Stimulated activated CD4-positive, alpha-beta T cell treated with anti-CD3 and anti-CD28 coated beads, Interleukin-2, amount 100 ng/mL, for 4 hours (primary cell): ENCODE measurements at places on chromosomes 1 and 21.

DNA sequence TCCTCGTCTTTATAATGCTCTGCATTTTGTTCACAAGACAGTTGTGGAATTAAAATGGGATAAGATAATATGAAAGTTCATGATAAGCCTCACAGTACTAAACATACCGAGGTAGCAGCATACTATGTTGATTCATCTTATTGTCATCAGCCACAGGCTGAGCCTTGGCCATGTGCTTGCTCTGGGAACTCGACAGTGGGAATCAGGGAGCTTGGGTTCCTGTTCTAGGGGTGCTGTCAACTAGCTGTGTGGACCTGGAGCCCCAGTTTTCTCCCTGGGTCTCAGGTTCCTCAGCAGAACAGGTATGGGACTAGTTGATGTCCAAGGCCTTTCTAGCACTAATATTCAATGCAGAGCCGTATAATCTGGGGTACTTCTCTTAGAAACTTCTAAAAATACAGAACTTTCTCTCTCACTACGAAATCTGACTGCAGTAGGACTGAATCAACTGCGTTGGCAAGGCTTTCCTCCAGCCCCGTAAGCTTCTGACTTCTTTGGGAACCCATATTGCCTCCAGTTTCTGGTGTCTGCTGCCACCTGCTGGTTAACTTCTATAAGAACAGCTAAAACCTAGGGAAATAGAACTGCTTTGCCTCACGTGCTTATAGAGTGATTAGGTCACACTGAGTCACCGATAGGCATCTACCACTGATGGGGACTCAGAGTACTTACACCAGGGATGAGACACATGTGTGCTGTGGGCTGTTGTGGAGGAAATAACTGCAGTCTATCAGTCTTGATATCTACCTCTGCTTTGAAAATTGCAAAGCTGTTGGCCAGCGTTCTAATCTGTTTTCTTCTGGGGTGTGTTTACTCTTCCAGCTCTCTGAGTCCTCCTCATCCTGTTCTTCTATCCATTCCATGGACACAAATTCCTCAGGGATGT is 110.9 kb downstream of the RGL1 start:
- DNase-seq: peak; percentile 67

- no peak for DNase-seq
Measured at GRCh38 chr1:117826540-117827078, 102.8 kb downstream of the GDAP2 start.

- DNase-seq: no peak
Measured at GRCh38 chr21:43193651-43194302, 25.0 kb downstream of the CRYAA start.

DNA sequence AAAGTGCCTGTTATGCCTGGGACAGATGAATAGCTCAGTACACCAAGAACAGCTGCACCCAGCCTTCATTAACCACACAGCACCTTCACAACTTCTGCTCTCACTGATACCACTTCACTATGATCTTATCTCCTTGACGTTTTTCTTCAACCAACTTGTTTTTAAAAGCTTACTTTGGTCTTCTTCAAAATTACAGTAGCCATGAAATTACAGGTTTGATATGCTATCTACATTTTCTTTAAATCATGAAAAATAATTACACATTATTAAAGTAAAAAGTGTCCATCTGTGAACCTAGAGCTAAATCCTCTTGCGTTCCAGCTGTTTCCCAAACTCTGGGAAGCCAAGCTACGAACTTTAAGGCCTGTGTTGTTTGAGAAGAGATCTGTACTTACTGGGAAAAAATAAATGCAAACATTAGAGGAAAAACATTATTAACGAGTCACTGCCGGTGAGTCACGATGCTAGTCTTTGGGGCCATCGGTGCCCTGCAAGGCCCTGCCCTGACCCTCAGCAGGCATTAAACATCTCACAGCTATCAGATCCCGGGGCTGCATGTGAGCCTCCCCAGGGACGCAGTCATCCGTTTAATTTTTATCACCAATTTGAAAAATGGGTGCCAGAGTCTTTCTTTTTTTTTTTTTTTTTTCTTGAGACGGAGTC is 56.3 kb upstream of the GPR153 start:
- no peak for DNase-seq

DNA sequence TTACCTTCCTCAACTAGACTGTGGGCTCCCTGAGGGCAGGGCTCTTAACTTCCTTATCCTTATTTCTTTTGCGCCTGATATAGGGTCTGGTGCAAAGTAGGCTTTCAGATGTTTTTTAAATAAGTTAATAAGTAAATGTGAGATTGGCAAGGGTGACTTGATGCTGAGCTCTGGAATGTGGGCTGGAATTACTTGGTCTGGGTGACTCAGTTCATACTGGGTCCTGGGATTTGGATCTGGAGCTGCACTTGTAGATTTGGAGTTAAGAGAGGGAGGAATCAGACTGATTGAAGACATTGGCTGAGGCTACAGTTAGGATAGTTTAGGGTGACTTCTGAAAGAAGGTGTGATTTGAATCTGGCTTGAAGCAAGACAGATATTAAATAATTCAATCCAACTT is 190.9 kb downstream of the GIPC2 start:
- DNase-seq: no peak
